ENCODE measurements at places on chromosomes 6 and 20. TPM values are rescaled to one million over a fixed set of nuclear protein-coding genes. Genes with fewer than 3 reads are reported as not detected.

The ETV7 gene
- polyA plus RNA-seq = 0.32 TPM

The SLC35B2 gene
- polyA plus RNA-seq = 44.5 TPM

The RALY gene
- polyA plus RNA-seq = 228 TPM

The TGM3 gene
- polyA plus RNA-seq = 0.10 TPM

The BMP7 gene
- 3.6 TPM for polyA plus RNA-seq

The LAMA4 gene
- polyA plus RNA-seq = 0.69 TPM

The ATXN1 gene
- polyA plus RNA-seq = 28.2 TPM

The GGTLC1 gene
- not detected for polyA plus RNA-seq

The SGK1 gene
- polyA plus RNA-seq = 10.3 TPM

The SLA2 gene
- not detected for polyA plus RNA-seq

The KHDRBS2 gene
- polyA plus RNA-seq = 28.5 TPM

The CASS4 gene
- not detected for polyA plus RNA-seq

The SNHG17 gene
- polyA plus RNA-seq = 23.1 TPM

The ZSCAN23 gene
- polyA plus RNA-seq = 14.7 TPM

The COL9A3 gene
- 1.0 TPM for polyA plus RNA-seq

The SLC26A8 gene
- not detected for polyA plus RNA-seq

The RNF144B gene
- 0.15 TPM for polyA plus RNA-seq

The HLA-DQA2 gene
- polyA plus RNA-seq = not detected

The NEURL2 gene
- polyA plus RNA-seq = 5.0 TPM

The EYS gene
- 0.38 TPM for polyA plus RNA-seq

The CDH4 gene
- 32.0 TPM for polyA plus RNA-seq

The EEF1A2 gene
- polyA plus RNA-seq = 208 TPM

The LINC00237 gene
- polyA plus RNA-seq = not detected

The SLC16A10 gene
- polyA plus RNA-seq = 3.7 TPM

The HLA-DQB2 gene
- not detected for polyA plus RNA-seq

The LY86 gene
- not detected for polyA plus RNA-seq

The ZNF391 gene
- 2.5 TPM for polyA plus RNA-seq

The PLG gene
- 1.3 TPM for polyA plus RNA-seq

The LY6G6C gene
- 0.88 TPM for polyA plus RNA-seq

The ADAM33 gene
- polyA plus RNA-seq = not detected

The HLA-B gene
- polyA plus RNA-seq = 9.4 TPM

The SYCP2L gene
- 9.4 TPM for polyA plus RNA-seq

The HTR1B gene
- polyA plus RNA-seq = 0.58 TPM

The CD93 gene
- not detected for polyA plus RNA-seq

The CCN6 gene
- not detected for polyA plus RNA-seq

The NT5E gene
- polyA plus RNA-seq = 0.08 TPM

The FNDC1 gene
- polyA plus RNA-seq = not detected

The RSPO3 gene
- polyA plus RNA-seq = 0.20 TPM

The ME1 gene
- polyA plus RNA-seq = not detected

The PHACTR1 gene
- polyA plus RNA-seq = 4.8 TPM

The OLIG3 gene
- not detected for polyA plus RNA-seq

The UQCC2 gene
- polyA plus RNA-seq = 109 TPM

The UNC5CL gene
- polyA plus RNA-seq = 1.0 TPM

The BCAS1 gene
- not detected for polyA plus RNA-seq

The AVP gene
- polyA plus RNA-seq = not detected

The PLAGL1 gene
- 22.3 TPM for polyA plus RNA-seq

The KCNK16 gene
- polyA plus RNA-seq = not detected

The LST1 gene
- polyA plus RNA-seq = not detected

The FOXS1 gene
- polyA plus RNA-seq = not detected

The ELOVL2 gene
- polyA plus RNA-seq = 5.4 TPM

The GPR63 gene
- polyA plus RNA-seq = 1.2 TPM

The FAM83C gene
- not detected for polyA plus RNA-seq
